ENCODE measurements at places on chromosomes 4 and X.

DNA sequence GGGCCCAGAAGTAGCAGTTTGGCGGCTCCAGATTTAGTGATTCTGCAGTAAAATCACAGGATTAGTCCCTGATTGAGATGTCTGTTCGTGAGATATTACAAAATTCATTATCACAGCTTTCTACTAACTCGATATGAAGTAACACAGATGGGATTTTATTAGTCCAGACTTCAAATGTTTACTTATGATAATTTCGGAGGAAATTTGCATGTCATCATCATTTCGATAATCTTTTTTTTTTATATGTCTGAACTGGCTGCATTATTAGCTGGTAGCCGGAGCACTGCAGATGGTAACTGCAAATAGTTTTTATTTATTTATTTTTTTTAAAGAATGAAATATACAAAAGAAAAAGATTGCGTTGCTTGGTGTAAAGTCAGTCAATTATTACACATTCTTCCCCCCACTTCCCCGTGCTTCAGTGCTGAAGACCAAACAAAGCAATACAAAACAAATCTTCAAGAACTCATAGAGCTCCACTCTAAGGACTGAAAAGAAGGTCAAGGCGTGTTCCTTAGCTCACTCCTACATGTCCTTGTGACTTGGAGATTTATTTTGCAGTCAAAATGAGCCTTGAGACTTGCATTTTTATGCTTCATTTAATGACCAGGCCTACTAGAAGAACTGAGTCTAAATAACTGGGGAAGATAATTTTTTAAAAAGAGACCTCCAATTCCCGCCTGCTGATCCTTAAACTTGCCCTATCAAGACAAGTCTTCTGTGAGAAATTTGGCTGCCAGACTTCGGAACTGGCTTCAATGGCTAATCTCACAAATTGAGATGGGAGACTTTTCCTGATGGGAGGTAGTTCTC lies 11.7 kb upstream of the PITX2 start:
- no peak for DNase-seq

- DNase-seq: no peak
Measured at GRCh38 chr4:107978716-107979451, 10.8 kb upstream of the HADH start.

DNA sequence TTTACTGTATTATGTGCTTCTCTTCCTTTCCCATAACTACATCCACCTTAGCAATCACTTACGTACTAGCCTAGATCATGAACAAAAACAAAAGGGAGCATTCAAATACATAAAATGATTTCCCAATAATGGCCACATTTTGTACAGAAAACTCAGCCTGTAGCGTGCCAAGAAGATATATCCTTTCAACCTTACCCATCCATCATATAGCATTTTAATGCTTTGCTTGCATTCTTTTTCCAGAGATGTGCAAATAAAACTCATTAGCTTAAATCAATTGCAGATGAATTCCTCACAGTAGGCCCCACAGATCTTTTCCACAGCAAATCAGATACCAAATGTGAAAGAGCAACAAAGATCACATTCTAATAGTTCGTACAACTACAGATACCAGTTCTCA lies 20.8 kb downstream of the GRSF1 start:
- DNase-seq: no peak

GRCh38 chrX:16487620-16488385 lies 162.2 kb upstream of the S100G start:
- DNase-seq: no peak

DNA sequence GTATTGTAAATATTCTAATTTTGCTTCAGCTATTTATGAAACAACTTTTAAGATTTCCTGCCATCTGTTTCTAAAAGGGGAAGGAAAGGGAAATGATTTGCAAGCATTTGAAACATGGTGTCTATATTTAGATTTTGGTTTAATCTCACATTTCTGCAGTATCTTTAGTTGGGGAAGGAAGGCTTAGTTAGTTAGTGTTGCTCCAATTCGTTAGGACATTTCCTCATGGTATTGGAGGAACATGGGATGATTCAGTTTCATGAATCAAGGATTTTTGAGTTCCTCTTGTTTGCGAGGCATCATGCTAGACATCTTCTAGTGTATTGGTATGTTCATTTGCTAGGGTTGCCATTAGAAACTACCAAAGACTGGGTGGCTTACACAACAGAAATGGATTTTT lies 20.5 kb upstream of the TMEM192 start:
- no peak for DNase-seq

- no peak for DNase-seq
Measured at GRCh38 chrX:11264925-11265324, 28.3 kb upstream of the AMELX start.

DNA sequence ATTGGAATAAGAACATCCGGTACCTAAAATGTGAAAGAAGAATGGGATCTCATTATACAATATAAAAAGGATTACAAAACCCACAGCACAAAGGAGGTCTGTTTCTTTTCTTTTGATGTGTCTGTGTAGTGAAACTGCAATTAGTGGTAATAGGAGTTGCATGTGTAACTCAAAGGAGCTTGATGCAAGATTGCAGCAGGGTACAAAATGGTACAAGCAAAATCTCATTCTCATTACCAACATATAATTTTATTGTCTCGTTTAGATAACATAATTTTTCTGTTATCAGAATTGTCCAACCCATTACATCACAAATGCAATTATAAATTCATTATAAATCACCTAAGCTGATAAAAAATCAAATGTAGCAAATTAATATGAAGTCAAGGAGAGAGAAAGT lies 47.1 kb upstream of the CCSER1 start:
- DNase-seq: no peak

DNA sequence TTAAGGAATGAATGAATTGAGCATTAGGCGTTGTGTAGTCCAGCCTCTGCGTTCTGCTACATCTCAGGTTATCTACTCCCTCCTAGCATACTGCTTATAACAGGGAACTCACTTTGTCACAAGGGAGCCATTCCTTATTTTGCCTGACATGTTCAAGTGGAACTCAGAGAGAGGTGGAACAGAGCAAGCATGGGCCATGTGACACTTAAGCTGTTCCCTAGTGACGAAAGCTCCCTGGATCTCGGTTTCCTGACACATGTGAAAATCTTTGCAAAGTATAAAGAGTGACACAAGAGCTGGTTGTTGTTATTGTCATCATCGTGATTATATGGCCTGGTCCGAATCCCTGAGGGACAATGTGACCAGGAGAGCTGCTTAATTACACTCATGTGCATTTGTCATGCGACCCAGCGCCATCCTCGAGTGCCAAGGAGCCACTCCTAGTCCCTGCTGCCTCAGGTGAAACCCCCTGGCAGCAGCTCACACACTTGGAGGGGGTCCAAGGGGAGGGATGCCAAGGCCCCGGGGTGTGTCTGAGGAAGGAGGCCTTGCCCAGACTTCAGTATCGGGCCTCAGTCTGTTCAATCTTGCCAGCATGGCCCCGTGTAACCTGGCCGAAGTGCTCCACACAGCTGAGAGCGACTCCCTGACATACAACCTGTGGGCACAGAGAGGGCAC lies 98.5 kb upstream of the MAP3K15 start:
- no peak for DNase-seq

- no peak for DNase-seq
Measured at GRCh38 chr4:26425953-26426352, 64.3 kb downstream of the CCKAR start.

- DNase-seq: no peak
Measured at GRCh38 chrX:18173494-18174180, 47.0 kb downstream of the BEND2 start.

GRCh38 chr4:6475492-6476020 lies 3.1 kb upstream of the PPP2R2C start:
- DNase-seq: no peak

GRCh38 chr4:38676986-38677385 lies 13.0 kb downstream of the KLF3 start:
- no peak for DNase-seq

- DNase-seq: peak; percentile 7
Measured at GRCh38 chr4:86977621-86978184, 42.9 kb downstream of the AFF1 start.

DNA sequence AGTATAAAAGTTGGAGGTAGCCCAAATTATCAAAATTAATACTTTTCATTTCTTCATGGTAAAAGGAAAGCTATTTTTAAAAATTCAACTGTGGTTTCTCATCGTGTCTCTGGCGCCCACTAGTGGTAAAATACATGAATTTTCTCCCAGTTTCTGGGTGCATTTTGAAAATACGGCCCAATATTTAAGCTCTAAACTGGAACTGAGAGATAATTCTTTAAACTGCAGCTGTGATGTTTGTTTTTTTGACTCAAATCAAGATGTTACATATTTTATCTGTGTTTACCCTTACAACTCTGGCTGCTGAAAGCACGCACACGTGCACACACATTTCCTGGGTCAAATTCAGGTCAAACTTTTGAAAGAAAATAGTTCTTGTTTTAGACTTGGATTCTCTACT lies 123.9 kb upstream of the ACSL4 start:
- no peak for DNase-seq

DNA sequence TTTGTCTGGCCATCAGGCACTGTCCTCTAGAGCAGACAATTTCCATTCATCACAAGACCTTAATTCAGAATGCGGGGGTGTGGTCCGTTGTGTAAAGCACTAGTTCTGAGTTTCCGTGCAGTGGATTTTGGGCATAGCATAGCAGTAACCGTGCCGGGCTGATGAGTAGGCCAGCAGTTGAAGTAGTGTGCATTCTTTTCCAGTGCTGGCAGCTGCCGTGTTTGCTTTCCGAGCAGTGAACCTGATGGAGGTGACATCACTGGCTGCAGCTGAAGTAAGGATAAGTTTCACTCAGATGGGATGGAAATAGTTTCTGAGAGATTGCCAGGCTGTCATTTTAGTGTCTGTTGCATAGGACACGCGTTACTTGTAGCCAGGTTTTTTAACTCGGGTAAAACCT lies 107.0 kb upstream of the STIM2 start:
- DNase-seq: no peak

DNA sequence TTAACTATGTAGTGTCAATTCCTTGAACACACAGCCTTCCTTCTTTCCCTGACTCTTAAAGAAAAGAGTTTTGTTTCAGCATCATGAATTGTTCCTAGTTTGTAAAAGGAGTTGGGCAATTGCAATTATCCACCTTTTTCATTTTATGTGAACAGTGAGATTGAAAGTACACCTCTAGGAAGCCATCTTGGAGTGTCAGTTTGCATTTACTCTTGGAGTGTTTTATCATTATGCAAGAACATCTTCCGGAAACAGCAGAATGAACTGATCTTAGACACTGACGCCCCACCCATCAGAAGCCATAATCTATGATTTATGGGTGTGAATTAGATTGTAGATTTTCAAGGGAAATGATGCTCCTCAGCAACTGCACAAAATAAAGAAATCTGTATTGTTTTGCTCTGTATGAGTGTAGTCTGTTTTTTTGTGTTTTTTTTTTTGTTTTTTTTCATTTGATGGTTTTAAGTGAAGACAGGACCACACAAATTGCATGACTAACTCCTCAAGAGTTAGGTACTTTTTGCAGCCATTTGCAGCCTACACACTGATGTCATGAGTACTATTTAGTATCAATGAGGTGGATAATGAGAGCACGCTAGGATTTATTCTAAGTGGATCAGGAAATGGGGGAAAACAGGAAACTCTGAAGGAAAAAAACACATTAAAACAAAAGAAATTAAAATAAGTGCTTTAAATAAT lies 19.5 kb upstream of the FGF2 start:
- no peak for DNase-seq

GRCh38 chr4:147927377-147928137 lies 195.7 kb downstream of the ARHGAP10 start:
- DNase-seq: no peak

GRCh38 chr4:31043382-31044062 lies 323.4 kb downstream of the PCDH7 start:
- DNase-seq: no peak

GRCh38 chr4:88826771-88827170 lies 129.1 kb upstream of the NAP1L5 start:
- no peak for DNase-seq

- peak; percentile 65 for DNase-seq
Measured at GRCh38 chrX:49840679-49841078, 11.6 kb downstream of the PAGE4 start.

GRCh38 chr4:159281771-159282170 lies 178.9 kb downstream of the RAPGEF2 start:
- no peak for DNase-seq

DNA sequence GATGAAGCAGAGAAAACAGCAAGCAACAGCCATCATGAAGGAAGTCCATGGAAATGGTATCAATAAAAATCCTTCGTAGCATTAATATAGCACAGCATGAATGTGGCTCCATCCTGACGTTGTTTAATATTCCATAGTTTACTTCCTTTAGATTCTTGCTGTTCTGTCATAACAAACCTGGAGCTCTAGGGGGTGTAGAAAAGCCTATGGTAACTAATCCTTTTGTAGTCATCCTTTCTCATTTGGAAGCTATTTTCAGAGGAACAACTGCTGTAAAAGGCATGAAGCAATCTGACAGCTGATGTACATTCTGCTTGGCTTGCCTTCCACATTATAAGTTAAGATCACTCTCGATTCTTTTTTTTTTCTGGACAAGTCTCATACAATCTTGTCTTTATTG lies 914 bp downstream of the MYOZ2 start:
- DNase-seq: no peak

DNA sequence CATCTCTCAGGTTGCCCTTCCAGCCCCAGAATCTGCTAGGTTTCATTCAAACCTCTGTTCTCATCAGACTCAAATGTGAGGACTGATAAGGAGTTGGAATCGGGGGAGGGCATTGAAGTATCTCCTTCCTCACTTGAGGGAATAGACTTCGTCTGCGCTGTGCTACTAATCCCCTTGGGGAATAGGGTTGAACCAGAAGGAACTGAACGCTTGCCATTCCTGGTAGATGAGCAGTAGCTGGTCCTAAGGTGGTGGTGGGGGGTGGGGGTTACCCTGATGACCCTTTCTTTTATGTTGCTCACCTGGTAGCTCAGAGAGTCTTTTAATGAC lies 692 bp upstream of the SLC9A7 start:
- no peak for DNase-seq

GRCh38 chrX:48558271-48558670 lies 16.0 kb upstream of the RBM3 start:
- DNase-seq: no peak

- no peak for DNase-seq
Measured at GRCh38 chr4:41133454-41134018, 80.8 kb downstream of the APBB2 start.

DNA sequence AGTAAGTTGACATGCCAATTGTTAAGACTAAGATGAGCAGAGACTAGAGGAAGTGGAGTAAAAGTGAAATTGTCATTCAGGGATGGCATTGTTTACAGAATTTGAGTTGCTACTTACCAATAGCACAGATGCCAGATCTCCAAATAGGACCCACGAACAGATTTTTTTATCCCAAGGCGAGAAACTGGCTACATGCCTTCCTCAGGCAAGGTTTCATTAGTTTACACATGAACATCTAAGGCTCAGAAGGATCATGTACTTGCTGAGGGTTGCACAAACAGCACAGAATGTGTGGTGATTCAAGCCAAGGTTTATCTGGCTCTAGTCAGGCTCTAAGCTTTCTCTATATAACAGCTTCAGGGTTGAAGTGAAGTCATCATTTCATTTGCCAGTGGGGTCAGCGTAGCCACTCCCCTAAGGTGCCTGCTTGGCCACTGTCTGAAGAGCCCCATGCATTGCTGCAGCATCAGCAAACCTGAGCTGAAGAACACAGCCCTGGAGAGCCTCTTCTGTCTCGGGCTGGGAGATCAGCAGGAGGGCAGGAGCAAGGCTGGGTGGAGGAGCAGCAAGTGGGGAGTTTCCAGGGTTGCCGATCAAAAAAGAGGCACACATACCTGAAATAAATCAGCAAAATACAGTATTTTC lies 193.0 kb upstream of the LCORL start:
- DNase-seq: no peak

- DNase-seq: peak; percentile 68
Measured at GRCh38 chrX:20595928-20596575, 329.3 kb upstream of the RPS6KA3 start.

GRCh38 chr4:174252412-174252811 lies 31.1 kb downstream of the FBXO8 start:
- no peak for DNase-seq

Measured in stimulated activated CD4-positive, alpha-beta T cell treated with anti-CD3 and anti-CD28 coated beads, Interleukin-1b, Interleukin-23, amount 100 ng/mL, for 48 hours (primary cell).